ENCODE measurements at places on chromosomes 3 and 15.

DNA sequence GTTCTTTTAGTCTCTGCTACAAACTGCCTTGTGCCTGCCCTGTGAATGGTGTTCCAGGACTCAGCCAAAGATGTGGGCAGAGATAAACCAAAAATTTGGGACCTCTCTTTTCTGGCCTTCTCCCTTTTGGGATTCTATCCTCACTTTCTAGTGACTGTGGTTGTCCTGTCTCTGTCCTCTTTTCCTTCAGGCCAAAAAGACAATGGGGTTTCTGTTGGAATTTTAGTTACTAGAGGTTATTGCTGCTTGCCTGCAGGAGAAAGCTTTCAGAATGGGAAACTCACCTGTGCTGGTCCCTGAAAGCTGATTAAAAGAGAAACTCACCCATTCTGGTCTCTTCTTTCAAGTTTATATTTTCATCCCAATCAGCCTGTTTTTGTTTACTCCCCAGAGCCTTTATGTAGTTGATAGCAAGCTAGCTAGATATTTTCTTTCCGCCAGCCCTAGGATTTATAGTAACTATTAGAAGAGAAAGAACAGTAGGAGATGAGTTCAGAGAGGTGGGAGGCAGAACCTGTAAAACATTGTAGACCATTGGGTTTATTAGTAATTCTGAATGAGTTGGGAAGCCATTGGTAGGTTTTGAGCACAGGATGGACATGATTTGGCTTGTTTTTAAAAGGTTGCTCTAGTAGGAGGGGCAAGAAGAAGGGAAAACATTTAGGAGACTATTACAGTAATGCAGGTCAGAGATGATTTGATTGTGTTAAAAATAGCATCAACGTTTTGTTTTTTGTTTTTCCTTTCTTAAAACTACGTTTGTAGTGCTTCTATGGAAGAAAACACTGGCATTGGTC, 138.9 kb downstream of the TCF12 start:
- no peak for DNase-seq

- no peak for DNase-seq
Observed at GRCh38 chr3:141243271-141243707, 11.7 kb downstream of the PXYLP1 start.

DNA sequence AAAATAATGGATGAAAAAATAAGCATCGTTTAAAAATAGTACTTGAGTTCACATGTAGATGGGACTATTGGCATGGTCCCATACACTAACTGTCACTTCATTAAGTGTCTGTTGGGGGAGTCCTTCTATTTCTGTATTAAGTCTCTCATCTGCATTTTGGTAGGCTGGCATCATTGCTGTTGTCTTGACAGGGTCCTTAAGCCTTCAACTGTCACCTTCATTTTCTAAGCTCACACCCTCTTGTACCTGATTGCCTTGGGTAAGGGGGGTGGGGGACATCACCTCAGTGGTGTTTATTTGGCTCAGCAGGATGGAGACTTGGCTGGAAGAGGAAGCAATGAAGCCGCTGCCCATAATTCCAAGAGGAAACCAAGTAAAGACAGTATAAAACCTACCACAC, 202.0 kb upstream of the VEPH1 start:
- DNase-seq, result no peak

DNA sequence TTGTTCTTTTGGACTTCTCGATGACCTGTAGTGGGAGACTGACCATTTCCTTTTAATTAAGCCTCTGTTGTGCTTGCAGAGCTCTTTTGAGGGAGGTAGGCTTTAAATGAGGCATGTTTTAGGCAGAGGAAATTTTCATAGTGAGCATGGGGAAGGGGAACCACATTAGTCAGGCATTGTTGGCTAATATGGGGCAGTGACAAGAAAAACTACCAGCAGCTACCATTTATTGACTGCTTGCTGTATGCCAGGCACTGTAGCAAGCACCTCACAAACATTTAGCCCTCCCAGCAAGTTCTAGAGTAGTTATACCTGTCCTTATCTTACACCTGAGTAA, 10.9 kb downstream of the ATG7 start:
- DNase-seq, result no peak

- DNase-seq, result no peak
Observed at GRCh38 chr3:97656638-97657037, 107.9 kb upstream of the ARL6 start.

DNA sequence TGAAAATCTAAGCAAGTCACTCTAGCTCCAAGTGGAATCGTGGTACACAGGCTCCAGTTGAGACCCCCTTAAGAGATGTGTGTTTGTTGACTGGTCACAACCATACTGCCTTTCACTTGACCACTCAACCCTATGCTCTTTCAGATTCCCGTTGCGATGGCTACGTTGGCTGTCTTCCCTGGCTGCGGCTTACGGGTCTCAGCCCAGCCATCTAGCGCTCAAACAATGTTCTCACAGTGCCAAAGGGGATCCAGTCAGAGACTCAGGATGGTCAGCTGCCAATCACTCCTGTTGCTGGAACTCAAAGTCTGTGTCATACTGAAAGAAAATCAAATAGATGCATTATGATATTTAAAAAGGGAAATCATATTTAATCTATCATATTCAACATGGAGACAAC, 237.6 kb downstream of the ITPR1 start:
- DNase-seq, result no peak

DNA sequence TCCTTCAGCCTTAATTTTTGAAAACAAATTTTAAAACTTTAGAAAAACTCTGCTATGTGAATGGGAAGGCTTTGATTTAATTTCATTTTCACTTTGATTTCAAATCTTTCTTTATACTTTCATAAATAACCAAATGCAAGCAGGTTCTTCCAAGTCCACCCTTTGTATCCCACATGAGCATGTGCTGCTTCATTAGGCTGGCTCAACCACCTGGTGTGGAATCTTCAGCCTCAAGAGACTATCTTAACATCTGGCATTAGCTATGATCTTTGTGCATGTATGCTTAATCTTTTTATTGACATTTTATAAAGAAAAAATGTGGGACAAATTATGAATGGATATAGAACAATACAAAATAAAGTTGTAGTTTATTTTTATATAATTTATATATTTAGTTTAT, 81.8 kb upstream of the MLF1 start:
- no peak for DNase-seq

GRCh38 chr3:116139641-116140040, 305.6 kb downstream of the LSAMP start:
- no peak for DNase-seq

GRCh38 chr3:79986338-79986737, 218.5 kb upstream of the ROBO1 start:
- DNase-seq, result no peak

- DNase-seq, result no peak
Observed at GRCh38 chr15:89899295-89899945, 5.6 kb upstream of the AP3S2 start.

GRCh38 chr3:188234132-188234531, 80.2 kb downstream of the LPP start:
- no peak for DNase-seq

DNA sequence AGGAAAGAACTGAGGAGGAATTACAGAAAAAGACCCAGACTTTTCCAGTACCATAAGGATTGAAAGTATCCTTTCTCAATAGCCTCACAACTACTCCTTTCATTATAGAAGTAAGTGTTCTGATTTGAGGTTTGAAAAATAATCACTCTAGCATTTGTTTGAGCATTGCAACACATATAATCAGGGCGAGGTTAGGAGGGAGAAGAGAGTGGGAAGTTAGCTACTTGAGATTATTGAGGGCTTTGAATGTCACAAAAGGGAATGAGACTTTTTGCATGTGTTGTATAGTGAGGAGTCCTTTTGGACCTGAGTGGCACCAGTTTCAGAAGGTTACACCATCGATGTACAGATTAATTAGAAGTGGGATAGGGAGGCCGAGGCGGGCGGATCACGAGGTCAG, 65.2 kb upstream of the TNIK start:
- DNase-seq, result no peak

DNA sequence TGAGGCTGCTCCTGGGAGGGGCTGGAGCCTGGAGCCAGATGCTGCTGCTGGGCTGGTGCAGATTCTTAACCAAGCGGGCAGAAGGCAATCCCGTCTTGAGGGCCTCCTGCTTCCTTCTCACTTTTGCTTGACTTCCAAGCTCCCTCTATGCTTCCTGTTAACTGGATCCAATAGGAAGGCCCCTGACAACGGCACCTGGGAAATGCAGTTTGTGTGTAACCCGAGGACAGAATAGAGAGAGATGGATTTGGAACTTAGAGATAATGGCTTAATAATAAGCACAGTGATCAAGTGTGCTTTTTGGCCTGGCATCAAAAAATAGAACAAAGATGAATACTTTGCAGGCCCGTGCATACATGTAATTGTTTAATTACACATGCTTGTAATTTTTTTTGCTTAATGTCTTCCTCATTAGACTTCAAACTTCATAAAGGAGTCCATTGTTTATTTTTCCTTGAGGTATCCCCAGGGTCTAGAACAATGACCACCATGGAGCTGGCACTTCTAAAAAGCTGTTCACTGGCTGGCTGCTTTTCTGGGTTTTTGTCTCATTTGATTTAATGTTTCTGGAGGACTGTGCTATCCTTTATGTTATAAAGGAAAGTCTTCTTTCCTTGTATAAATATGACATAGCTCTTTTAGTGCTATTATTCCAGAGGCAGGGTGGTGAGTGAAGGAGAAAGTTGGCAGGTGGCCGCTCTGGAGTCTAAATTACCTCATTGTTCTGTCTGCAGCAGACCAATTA, 63.3 kb upstream of the MITF start:
- no peak for DNase-seq

GRCh38 chr3:36319680-36320079, 60.6 kb upstream of the STAC start:
- DNase-seq, result no peak

GRCh38 chr15:55800216-55800615, 57.3 kb upstream of the PRTG start:
- DNase-seq, result no peak

DNA sequence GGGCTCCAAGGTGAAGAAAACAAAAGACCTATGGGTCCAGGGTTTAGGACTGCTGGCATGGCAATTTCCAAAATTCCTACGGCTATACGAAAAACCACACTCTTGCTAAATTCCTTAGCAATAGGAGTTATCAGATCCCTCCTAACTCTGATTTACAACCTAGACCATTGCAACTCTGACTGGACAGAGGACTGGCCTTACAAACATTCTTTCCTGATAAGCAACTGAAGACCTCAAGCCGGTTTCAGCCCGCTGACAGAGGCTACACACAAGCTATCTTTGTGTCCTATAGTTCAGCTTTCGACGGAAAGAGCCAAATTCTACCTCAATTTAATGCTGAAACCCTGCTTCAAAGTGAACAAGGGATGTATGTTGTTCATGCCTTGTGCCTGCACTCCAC, 38.3 kb upstream of the AGBL1 start:
- no peak for DNase-seq

GRCh38 chr3:24548278-24548677, 53.6 kb upstream of the THRB start:
- no peak for DNase-seq

GRCh38 chr15:57017024-57017423, 98.6 kb downstream of the TCF12 start:
- no peak for DNase-seq

GRCh38 chr3:125622381-125622791, 27.1 kb upstream of the OSBPL11 start:
- no peak for DNase-seq

DNA sequence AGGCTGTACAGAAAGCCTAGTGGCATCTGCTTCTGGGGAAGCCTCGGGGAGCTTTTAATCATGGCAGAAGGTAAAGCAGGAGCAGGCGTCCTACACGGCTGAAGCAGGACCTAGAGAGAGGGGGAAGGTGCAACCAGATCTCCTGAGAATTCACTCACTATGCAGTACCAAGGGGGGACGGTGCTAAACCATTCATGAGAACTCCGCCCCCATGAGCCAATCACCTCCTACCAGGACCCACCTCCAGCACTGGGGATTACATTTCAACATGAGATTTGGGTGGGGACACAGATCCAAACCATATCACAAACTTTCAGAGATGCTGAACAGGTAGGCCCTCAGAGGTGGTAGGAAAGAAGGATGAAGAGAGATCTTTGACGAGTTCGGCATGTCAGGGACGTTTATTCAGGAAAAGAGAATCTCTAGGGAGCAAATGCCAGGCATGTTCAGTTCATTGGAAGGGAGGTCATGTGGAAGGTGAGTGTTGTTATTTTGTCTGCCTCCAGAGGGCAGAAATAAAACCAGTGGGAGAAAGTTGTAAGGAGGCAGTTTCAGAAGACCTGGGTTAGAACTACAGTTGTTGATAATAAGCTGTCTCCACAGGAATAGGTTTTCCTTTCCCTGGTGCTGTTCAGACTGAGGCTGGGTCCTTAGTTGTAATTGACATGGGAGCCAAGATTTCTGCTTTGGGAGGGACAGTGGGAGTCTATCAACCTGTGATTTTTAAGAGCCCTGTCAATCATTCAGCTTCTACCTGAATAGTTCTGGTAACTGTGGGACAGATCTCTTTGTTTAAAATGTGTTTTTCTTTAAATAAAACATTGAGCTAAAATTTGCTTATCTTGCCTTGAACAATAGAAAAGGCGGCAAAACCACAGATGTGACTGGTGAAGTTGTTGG, 4.3 kb upstream of the FNDC3B start:
- DNase-seq, result no peak

GRCh38 chr3:111509308-111509707, 32.7 kb upstream of the CD96 start:
- DNase-seq, result no peak

DNA sequence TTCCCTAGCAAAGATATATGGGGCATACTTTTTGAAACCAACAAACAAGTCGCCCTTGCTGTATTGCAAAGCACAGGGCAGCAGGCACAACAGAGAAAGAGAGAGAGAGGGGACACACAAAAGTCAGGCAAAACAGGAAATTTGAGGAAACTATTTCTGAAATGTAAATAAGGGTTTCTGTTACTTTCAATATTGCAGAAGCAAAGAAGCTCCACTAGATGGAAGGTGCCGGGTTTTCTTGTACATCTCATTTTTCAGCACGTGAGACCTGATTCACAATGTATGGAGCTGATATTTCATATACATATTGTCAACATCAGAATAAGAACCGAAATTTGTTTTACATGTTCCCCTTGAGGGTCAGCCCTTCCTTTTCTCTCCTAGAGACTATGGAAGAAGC, 127.4 kb downstream of the FOXP1 start:
- no peak for DNase-seq

- no peak for DNase-seq
Observed at GRCh38 chr3:134375582-134376384, 1.5 kb upstream of the AMOTL2 start.

DNA sequence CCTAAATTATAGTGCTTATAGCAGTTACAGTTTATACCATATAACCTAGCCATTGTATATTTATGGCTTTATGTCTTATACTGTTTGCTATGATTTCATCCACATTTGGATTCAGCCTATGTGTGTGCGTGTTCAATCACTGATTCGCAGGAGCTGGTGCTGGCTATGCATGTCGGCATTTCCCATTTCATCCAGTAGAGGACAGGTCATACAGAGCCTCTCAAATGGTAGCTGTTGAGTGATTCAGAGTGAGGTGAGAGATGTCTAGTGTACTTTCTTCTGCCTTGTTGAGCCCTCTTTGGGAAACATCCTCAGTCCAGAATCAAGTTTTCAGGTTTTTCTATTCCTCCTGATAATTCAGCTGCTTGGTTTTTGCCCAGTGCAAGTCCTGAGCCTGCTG, 76.1 kb downstream of the FRMD4B start:
- DNase-seq, result no peak
